Activated CD4-positive, alpha-beta T cell treated with anti-CD3 and anti-CD28 coated beads, Interleukin-2, Interleukin-6, amounts not matched to agents 100 ng/mL and 50 ng/mL, durations not matched to agents 16 hours and 8 hours (primary cell): ENCODE measurements at places on chromosomes 5 and 9.

DNA sequence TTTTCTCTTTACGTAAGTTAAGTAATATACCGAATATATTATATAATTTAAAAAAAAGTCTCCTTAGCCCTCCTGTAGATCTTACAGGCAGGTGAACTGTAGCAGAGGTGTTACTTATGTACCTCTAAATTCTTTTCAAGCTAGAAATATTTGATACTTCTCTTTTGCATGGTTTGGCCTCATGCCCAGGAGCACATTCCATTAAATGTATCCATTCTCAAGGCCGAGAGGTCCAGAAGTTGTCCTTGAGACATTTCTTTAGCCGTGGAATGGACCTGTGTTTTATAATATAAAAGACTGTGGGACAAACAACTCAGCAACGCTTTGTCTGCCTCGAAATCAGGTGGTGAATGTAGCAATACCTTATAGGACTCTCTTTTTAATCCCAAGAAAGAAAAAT is 184.5 kb downstream of the TRIO start:
- no peak for DNase-seq

- no peak for DNase-seq
Measured at GRCh38 chr9:128886211-128886891, 4.4 kb downstream of the LRRC8A start.

- no peak for DNase-seq
Measured at GRCh38 chr9:136329211-136329627, 1.9 kb downstream of the GPSM1 start.

- DNase-seq, result no peak
Measured at GRCh38 chr5:150134198-150134588, 21.5 kb downstream of the PDGFRB start.

- no peak for DNase-seq
Measured at GRCh38 chr9:8390571-8390970, 591.0 kb upstream of the DMAC1 start.

GRCh38 chr9:136342181-136343120 is 15.1 kb downstream of the GPSM1 start:
- peak; percentile 77 for DNase-seq

GRCh38 chr5:6175172-6175854 is 203.0 kb downstream of the MED10 start:
- no peak for DNase-seq

DNA sequence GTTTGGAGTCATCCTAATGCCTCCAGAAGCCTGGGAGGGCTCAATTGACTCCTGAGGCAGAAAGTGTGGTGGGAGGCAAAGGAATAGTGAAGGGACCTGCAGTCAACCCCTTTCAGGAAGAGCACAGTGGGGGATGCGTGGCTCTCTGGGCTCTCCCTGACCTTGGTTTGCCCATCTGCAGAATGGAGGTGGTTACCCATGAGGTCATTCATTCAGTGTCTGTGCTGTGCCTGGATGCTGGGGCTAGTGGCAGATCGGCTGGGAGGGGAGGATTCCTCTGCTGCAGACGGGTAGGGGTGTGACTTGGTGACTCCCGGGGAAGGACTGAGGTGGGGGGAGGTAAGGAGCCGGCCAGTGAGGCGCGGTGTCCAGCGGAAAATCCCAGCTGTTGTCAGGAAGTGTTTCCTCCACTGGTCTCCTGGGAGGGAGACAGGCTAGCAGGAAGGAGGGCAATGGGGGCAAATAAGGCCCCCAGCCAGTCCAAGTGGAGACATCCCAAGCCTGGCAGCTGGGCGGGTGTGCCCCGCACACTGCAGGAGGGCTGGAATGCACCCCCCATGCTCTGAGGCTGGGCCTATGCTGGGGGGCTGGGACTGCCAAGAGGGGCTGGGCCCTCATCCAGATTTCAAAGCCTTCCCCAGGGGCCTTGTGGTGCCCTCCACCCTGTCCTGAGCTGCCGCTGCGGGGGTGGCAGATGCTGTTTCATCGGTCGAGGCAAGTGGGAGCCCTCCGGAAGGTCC is 10.9 kb downstream of the CXXC5 start:
- DNase-seq, result no peak

DNA sequence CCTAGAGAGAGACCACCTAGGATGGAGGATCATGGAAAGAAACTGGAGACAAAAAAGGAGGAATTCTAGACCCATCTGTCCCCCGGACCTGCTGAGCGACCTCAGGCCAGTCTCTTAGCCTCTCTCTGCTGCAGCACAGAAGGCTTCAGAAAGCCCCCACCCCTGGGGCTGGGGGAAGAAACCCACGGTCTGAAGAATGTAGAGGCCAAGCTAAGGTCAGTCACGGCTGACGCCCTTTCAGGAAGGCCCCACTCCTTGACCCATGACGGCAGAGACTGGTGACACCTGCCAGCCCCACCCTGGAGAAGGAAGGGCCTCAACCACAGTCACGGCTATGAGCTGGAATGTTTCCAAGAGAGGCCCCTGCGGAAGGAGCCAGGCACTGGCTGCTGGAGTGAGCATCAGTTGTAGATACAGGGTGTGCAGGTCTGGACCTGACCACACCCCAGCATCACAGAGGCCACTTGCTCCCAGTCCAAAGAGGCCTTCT is 120.5 kb upstream of the BOD1 start:
- DNase-seq, result no peak

- DNase-seq, result no peak
Measured at GRCh38 chr5:173020643-173021042, 35.5 kb upstream of the CREBRF start.

DNA sequence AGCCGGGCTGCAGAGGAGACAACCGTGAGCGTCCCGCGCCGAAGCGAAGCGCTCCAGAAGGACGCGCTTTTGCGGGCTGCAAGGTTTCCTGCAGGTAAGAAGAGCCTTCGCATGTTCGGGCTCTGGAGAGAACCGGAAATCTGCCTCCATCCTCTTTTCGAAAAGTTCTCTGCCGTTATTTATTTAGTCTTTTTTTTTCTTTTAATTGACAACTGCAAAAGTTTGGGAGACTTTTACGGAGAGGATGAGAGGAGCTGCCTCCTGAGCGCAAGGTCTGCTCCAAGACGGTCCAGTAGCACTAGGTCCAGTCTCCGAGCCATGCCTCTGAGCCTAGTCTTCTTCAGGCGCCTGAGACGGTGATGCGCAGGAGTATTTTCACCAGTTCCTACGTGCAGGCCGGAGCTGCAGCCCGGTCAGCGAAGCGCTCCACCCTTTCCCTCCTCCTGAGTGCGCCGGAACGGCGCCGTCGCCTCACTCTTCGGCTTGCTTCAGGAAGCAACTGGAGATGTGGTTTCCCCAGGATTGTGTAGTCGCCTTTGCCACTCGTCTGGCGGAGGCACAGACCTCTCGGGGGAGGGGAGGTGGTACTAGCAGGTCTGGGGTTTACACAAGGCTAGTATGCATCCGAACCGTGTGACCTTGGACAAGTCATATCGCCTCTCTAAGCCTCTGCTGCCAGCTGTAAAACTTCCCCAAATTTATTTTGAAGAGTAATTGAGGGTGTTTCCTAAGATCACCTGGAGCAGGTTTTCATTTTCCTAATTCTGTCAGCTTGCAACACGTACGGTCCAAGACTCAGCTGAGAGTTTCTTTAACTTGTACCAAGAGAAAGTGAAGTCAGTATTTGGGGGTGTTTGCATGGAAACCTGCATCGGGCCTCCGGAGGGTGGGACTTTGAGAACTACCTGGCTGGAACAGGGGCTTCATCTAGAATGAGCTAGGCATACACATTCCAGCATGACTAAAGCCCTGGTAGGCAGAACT is 4.5 kb downstream of the POU4F3 start:
- DNase-seq, result no peak
